ENCODE measurements at places on chromosomes 3 and 15. TPM values are rescaled to one million over a fixed set of nuclear protein-coding genes. Genes with fewer than 3 reads are reported as not detected.
A peak's percentile ranks its signal among the peaks of the same experiment; 100 is the strongest.

RASGRF1 gene
- total RNA-seq, result not detected

DNA sequence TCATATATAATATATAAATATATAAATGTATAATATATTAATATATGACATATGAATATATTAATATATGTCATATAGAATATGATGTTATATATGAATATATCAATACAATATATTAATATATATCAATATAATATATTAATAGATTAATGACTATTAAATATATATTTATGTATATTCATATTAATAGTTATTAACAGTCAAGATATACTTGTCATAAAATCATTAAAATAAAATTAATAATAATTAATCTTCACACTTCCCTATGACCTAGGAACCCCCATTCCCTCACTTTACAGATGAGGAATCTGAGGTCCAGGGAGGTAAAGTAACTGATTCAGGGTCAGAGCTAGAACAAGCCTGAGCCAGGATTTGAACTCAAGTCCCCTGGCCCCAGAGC lies 70.6 kb upstream of the SLC6A11 start:
- DNase-seq, result no peak

- DNase-seq, result no peak
Observed at GRCh38 chr15:69697916-69698315, 245.3 kb downstream of the RPLP1 start.

DNA sequence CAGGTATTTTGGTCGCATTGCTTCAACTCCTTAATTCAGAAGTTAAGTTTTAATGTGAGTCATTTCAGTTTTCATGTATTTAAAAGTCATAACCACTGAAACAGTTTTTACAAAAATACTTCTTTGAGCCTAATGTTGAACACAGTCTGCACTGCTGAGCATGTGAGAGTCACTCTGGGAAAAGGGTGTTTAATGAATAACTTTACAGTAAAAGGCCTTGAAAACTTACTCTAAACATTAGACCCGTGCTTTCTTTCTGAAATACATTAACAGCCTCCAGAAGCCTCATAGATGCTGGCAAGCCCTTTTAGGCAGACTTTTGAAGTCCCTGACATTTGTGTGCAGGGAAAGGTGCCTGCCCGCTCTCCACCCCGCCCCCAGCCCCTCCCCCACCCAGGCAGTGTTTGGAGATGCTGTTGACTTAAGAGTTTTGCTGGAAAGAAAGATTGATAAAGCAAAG lies 68.9 kb upstream of the NR2F2 start:
- no peak for DNase-seq

DNA sequence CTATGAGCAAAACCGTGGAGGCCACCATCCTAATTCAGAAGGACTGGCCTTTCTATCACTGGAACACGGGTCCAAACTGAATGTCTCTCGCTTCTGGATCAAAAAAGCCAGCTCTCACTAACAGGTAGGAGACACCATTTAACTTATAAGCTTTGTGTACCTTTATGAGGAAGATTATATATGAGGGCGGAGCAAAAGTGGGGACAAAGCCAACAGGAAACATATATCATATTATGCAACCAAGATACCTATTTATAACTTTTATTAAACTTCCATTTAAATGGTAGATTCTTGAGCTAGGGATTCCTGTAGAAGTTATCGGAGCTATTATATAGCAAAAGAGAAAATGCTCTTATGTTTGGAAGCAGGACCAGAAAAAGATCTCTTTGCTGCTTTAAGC lies 78.4 kb downstream of the IGF2BP2 start:
- no peak for DNase-seq

- peak; percentile 49 for DNase-seq
Observed at GRCh38 chr3:122745369-122746021, 48.1 kb downstream of the HSPBAP1 start.

DNA sequence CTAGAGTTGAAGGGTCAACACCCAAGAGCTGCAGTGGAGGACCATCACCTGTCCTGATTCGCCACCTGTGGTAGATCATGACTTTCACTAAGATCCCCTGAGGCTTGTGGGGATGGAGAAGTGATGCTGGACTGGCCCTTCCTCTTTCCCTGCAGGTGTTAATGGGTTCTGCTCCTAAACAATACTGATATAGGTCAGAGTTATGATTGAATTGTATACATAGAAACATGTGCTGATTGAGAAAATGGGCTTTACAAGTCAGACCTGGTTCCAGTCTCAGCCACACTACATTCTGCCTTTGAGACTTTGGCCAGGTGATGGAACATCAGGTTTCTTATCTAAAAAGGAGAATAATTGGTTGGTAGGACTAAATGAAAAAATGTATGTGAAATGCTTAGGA lies 418.9 kb upstream of the TPRG1 start:
- DNase-seq, result no peak

Data from HFFc6 (cell line).